ENCODE measurements at places on chromosomes 2 and 18.

- DNase-seq = no peak
Measured at GRCh38 chr2:112758711-112759110, 5.7 kb downstream of the CKAP2L start.

DNA sequence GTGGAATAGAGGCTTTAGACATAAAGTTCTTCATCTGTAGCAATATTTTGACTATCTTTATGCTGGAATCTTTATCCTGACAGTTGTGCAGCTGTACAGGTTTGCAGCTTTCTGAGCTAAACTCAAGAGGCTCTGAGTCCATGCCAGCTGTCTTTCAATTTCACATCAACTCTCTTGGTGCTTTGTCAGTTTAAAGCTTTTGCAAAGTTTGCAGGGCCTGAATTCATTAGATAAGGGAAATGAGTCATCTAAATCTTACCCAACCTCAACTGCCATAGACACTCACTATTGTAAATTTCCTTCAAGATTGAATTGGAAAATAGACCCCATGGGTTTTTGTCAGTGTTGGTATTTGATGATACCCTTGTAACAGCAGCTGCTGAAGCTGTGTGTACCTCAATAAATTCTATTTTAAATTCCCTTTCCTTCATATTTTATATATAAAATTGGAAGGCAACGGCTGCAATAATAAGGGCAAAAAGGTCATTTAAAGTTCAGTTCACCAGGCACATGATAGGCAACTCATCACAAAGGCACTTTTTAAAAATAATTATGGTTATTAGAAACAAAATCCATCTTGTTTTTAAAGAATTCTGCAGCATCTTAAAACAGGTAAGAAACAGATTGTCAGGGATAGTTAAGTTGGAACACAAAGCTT is 169.9 kb upstream of the SLC39A10 start:
- DNase-seq = no peak

- no peak for DNase-seq
Measured at GRCh38 chr2:191166756-191167445, 16.1 kb upstream of the STAT4 start.

GRCh38 chr18:32548688-32549087 is 78.0 kb upstream of the GAREM1 start:
- no peak for DNase-seq

- DNase-seq = peak; percentile 21
Measured at GRCh38 chr2:95359031-95359430, 43.5 kb upstream of the FAHD2A start.

DNA sequence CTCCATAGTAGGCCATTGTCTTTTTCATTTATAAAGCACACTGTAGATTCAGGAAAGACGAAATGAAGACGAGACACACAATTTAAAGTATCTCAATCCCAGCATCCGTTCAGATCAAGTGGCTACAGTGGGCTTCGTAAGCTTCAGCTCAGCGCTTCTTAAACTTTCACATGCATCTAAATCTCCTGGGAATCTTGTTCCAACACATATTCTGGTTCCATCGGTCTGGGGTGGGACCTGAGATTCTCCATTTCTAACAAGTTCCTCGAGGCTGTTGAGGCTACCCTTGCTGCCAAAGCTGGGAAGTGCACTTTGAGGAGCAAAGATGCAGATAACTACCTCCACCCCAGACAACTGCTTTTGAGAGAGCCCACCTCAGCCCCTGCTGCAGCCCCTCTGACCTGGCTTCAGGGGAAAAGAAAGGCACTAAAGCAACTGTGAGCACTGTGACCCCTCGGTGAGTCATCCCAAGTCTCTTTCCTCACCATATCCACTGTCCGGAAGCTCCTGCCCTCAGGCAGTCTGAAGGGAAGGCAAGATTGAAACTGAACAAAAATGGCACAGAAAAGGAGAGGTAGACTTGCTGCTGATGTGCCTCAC is 201.1 kb upstream of the FBXO11 start:
- DNase-seq = no peak

DNA sequence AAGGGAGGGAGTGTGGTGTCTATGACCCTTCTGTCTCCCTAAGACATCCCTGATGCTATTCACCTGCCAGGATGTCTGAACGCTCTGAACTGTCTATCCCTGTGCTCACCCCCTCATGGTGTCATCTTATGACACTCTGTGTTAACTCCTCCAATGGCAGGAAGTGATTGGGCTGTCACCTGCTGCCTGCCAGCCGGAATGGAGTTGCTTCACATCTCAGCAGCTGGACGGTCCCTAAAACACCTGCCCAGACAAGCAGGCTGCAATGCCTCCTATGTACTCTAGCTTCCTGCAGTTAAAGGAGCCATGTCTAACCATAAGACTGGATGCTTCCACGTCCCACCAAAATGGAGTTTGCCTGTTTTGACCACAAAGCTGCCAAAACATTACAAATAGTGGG is 99.9 kb downstream of the CPO start:
- DNase-seq = no peak

- no peak for DNase-seq
Measured at GRCh38 chr2:11628675-11629074, 41.3 kb downstream of the NTSR2 start.

DNA sequence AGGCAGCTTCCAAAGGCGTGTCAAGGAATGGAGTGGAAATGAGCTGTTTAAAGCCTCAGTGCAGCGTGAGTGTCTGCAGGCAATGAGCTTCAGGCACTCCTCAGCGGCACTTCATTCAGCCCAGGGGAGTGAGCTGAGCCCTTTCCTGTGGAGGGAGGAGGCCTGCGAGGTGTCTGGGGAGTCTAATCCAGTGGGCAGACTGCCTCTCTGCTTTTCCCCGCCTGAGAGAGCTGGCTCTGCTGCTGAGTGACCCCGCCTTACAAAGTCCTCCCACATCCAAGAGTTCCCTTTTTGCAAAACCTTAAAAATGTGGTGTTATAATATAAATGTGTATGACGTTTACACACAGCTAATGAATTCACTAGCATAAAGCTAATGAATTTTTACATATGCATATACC is 7.0 kb upstream of the LDLRAD4 start:
- no peak for DNase-seq

- DNase-seq = no peak
Measured at GRCh38 chr2:40027968-40028367, 248.9 kb upstream of the THUMPD2 start.

GRCh38 chr18:13262839-13263691 is 44.5 kb downstream of the LDLRAD4 start:
- no peak for DNase-seq

- no peak for DNase-seq
Measured at GRCh38 chr2:46068636-46069035, 228.6 kb upstream of the EPAS1 start.

- DNase-seq = peak; percentile 29
Measured at GRCh38 chr2:11097038-11097720, 58.1 kb upstream of the SLC66A3 start.

- no peak for DNase-seq
Measured at GRCh38 chr2:211344289-211344688, 787.9 kb downstream of the CPS1 start.

- DNase-seq = no peak
Measured at GRCh38 chr2:175955136-175955535, 46.9 kb downstream of the LNPK start.

DNA sequence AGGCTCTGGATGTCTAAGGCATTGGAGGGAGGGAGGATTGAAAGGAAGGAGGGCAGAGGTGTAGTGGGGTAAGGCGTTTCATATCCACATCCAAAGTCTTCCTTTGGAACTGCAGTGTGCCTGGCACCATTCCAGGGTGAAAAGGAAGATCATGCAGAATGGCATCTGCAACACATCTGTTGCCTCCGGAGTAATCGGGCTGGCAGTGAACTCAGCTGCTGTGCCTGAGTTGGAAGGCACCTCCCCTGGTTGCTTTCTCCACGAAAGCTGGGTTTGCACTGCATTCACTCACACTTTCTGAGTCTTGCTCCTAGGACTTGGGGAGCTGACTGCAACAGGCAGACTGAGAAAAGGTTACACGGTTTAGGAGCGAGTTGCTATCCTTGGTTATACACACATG is 30.3 kb upstream of the SEC11C start:
- no peak for DNase-seq

GRCh38 chr2:172978063-172978383 is 97.6 kb upstream of the MAP3K20 start:
- DNase-seq = no peak

- peak; percentile 47 for DNase-seq
Measured at GRCh38 chr2:38665854-38666555, at the start of gene GALM. TSS of gene GALM (plus strand) at chr2:38666114. CDS start at chr2:38666162, 48 bp downstream.

GRCh38 chr18:57864615-57865121 is 61.6 kb upstream of the ATP8B1 start:
- no peak for DNase-seq

- no peak for DNase-seq
Measured at GRCh38 chr2:3692375-3692774, 11.0 kb upstream of the DCDC2C start.

DNA sequence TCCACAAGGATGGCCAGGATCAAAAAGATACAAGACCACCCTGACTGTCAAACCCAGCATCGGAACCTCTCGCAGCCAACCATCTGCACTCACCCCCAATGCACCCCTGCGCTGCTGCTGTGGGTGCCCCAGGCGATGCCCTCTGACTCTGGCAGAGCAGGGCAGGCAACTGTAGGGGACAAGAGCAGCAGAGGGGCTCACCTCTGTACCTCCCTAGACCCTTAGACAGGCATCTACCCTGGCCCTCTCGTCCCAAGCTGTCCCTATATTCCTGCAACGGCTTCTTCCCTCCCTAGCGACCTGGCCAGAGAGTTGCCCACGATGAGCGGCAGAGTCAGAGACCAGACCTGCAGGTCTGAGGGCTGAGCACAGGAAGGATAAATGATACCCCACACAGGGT is 128.2 kb downstream of the HDAC4 start:
- no peak for DNase-seq

All from AG04449 (cell line).